ENCODE measurements at places on chromosomes 12 and 14.

- DNase-seq = no peak
These were observed 13.9 kb upstream of the LRTM2 start for GRCh38 chr12:1806301-1807086.

- DNase-seq = no peak
These were observed 29.1 kb downstream of the GPR65 start for GRCh38 chr14:88034076-88034475.

- peak; percentile 71 for DNase-seq
These were observed 350.1 kb upstream of the ATP2B1 start for GRCh38 chr12:90058704-90059103.

- DNase-seq = no peak
These were observed 225.6 kb upstream of the CRY1 start for GRCh38 chr12:107318806-107319532.

DNA sequence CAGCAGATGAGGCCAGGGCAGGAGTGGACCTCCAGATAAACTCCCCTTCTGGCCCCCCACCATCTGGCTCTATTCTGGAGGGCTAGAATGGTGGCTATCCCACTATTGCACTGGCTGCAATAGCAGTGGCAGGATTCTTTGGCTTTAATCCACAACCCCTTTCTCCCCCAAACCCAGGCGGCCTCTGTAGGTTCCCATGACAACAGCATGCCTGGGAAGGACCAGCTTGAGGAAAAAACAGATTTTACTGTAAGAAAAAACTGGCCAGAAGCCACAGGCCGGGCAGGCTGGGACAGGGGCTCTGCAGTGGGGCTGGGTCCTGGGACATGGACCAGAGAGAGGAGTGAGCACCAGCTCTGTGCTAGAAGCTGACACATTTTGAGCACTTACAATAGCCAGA lies 13.6 kb upstream of the ACVR1B start:
- no peak for DNase-seq

DNA sequence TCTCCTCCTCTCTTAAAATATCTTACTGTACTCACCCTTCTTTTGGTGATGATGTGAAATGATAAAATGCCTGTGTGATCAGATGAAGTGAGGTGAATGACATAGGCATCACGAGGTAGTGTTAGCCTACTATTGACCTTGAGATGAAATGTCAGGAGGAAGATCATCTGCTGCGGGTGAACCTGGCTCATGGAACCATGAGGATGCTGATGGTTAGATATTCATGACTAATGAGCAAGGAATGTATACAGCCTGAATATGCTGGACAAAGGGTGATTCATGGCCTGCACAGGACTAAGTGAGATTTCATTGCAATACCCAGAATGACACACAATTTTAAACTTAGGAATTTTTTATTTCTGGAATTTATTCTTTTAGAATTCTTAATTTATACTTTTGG lies 89.6 kb downstream of the DAAM1 start:
- no peak for DNase-seq

- DNase-seq = no peak
These were observed 4.2 kb upstream of the SP7 start for GRCh38 chr12:53340398-53340797.

DNA sequence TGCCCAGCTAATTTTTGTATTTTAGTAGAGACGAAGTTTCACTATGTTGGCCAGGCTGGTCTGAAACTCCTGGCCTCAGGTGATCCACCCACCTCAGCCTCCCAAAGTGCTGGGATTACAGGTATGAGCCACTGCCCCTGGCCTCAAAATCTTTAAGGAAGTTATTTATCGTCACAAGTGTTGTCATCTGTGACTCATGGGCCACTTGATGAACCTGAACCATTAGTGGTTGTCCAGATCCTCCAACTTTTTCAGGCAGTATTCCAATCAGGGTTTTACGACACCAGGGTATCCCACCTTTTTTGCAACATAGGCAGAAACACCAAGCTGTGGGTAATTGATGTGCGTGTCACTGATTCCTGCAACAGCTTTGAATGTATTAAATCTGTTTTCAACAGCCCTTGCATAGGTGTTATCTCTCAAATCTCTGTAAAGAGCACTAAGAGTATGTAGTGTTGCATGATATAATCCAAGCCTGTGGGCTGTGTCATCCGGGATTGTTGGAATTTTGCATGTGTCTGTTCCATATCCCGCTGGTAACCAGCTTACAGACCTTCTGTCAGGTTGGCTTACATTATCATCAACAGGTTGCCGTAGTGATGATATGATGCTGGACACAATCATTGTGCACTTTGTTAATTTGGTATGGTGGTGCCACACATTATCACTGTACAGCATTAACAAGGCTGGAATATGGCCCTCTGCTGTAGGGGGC lies 79.3 kb upstream of the SCN8A start:
- no peak for DNase-seq

DNA sequence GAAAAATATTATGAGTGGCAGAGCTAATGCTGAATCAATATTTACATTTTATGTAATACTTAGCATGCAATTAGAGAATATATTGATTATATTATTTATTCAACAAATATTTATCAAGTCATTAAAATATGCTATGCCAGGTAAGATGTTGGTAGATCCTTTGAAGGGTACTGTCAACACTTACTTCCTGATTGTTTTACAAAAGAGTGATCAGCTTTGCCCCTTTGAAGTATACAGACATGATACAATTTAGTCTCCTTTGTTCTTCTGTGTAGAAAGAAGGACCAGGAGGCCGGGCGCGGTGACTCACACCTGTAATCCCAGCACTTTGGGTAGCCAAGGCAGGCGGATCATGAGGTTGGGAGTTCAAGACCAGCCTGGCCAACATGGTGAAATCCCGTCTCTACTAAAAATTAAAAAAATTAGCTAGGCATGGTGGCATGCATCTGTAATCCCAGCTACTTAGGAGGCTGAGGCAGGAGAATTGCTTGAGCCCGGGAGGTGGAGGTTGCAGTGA lies 73.9 kb upstream of the IFNG-AS1 start:
- no peak for DNase-seq

GRCh38 chr14:75854111-75854799 lies 127.5 kb downstream of the TGFB3 start:
- DNase-seq = no peak

DNA sequence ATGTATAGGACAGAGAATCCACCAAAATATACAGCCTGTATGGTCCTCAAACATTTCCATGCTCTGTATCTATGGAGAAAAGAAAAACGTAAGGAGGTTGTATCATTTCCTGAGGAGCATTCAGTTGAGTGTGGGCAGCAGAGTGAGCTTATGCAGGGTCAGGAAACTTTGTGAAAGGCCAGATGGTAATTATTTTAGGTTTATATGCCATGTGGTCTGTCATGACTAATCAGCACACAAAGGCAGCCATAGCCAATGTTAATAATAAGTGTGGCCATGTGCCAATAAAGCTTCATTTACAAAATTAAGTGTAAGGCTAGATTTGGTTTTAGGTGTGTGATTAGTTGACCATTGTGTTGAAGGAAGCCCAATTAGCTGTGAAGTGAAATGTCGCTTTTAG lies 33.2 kb upstream of the A2M start:
- no peak for DNase-seq

DNA sequence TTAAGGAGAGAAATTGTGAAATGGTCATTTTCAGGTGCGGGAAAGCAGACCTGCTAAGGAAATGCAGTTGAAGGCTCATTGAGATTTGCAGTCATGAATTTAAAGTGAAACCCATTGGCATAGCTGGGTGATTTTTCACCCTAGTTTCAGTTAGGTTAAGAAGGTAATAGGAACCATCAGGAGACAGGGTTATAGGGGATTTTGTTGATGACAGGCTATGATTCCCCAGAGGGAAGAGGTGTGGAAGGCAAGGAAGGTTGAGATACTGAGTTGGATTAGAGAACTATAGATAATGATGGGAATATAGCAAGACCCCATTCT lies 22.7 kb upstream of the BMAL2 start:
- no peak for DNase-seq
